ENCODE measurements at places on chromosomes 1 and 21. TPM values are rescaled to one million over a fixed set of nuclear protein-coding genes. Genes with fewer than 3 reads are reported as not detected.
A peak's percentile ranks its signal among the peaks of the same experiment; 100 is the strongest.

- H3K36me3 ChIP-seq = no peaks in the 10 kb centered on the region
- DNase-seq = no peak
- H3K4me1 ChIP-seq = no peaks in the 10 kb centered on the region
- no peak overlapping the region for H3K27ac ChIP-seq
- no peak overlapping the region for H3K4me3 ChIP-seq
- no peaks in the 10 kb centered on the region for H3K27me3 ChIP-seq
These were observed 19.3 kb upstream of the GRHL3 start for GRCh38 chr1:24299901-24300300.

DNA sequence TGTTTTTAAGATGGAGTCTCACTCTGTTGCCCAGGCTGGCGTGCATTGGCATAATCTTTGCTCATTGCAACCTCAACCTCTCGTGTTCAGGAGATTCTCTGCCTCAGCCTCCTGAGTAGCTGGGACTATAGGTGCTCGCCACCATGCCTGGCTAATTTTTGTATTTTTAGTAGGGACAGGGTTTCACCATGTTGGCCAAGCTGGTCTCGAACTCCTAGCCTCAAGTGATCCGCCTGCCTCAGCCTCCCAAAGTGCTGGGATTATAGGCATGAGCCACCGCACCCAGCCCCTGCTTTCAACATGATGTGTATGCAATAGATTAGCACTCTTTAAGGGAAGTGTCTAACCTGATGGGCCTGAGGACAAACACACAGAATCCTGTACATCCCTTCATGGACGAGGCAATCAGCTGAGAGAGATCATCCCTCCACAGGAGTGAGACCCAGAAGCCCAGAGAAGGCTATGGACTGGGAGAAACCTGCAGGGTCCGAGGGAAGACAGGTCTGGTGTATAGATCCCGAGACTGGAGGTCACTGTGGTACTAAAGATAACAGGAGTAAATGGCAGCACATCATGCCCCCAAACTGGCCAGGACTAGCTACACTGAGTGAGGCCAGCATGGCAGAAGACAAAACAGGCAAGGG lies 5.6 kb upstream of the DEGS1 start:
- no peak for DNase-seq
- no peaks in the 10 kb centered on the region for H3K4me1 ChIP-seq
- H3K27me3 ChIP-seq = no peaks in the 10 kb centered on the region
- H3K4me3 ChIP-seq = no peak overlapping the region
- no peaks in the 10 kb centered on the region for H3K36me3 ChIP-seq

DNA sequence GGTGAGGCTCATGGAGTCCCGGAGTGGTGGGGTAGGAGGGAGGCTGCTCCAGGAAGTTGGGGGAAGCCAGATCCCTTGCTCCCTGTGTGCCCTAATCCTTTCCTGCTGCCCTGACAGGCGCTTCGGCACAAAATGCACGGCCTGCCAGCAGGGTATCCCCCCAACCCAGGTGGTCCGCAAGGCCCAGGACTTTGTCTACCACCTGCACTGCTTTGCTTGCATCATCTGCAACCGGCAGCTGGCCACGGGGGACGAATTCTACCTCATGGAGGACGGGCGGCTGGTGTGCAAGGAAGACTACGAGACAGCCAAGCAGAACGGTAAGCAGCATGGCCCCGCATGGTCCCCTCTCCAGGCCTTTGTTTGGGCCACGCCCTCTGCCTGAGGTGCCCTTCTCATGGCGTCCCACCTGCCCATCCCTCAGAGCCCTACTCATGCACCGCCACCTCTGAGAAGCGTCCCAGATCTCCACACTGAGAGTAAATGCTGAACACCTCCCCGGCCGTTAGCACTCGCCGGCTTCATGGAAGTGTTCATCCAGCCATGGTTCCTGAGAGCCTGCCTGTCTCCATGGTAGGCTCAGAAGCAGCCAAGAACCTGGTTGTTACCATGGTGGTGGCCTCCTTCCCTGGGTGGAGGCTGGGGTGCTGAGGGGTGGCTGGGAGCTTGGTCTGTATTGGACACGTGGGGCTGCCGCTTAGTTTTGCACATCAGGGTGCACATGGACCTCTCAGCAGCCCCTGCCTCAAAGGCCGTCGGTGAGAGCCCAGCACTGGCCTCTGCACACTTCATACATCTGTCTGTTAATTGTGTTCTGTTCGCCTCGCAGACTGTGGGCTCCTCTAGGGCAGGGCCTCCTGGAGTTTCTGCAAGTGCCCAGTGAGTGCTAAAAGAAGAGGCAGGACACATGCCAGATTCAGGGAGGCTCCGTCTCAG lies 36.5 kb downstream of the LHX4 start:
- no peak for DNase-seq
- no peaks in the 10 kb centered on the region for H3K27me3 ChIP-seq
- H3K4me1 ChIP-seq = no peaks in the 10 kb centered on the region
- no peaks in the 10 kb centered on the region for H3K36me3 ChIP-seq
- no peak overlapping the region for H3K4me3 ChIP-seq
- no peak overlapping the region for H3K27ac ChIP-seq

DNA sequence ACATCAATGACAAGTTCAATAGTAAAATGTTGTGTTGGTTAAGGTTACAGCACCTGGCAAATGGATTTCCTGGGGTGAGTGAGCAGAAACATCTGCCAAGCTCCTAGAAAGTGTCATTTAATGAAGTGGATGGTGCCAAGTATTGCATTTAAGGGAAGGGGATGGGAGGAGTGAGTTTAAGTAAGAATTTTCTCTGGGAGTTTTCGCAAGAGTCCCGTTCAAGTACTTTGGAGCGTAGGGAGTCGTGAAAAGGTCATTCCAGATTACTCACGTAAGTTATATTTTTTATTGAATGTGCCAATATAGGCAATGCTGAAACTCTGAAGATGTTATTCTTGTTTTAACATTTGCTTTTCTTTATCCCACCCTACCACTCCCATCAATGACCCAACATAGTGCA lies 117.4 kb upstream of the RAB3GAP2 start:
- H3K4me3 ChIP-seq = no peak overlapping the region
- H3K27me3 ChIP-seq = no peaks in the 10 kb centered on the region
- H3K36me3 ChIP-seq = no peaks in the 10 kb centered on the region
- no peak for DNase-seq
- no peak overlapping the region for H3K27ac ChIP-seq

DNA sequence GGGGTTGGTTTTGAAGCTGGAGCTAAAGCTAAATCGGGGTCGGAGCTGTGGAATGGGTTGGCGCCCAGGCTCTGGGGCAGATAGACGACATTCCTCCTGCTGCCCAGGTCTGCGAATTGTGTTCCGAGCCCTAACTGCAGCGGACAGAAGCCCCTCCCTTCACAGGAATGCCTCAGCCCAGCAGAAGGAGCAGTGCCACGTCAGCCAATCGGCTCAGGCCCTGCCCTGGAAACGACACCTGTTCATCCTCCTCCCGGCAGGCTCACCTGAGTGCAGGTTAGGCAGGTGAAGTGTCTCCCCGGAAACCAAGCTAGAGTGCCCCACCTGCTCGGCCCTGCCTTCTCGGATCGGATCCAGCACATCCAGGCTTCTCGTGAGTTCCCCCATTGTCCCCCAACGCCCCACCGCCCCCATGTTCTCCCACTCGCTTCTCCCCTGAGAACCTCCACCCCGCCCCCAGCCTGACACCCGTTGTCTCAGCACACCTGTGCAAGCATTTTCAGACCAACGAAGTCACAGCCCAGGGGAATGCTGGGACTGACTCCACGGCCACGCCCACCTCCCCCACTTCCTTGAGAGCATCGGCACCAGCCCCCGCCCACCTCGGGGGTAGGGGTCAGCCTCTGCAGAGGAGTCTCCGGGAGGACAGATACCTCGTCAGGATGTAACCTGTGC lies 775 bp downstream of the TMEM125 start:
- H3K4me1 ChIP-seq = peaks cover 10% of the 10 kb centered on the region
- H3K36me3 ChIP-seq = no peaks in the 10 kb centered on the region
- peak; percentile 52 for DNase-seq
- no peak overlapping the region for H3K27ac ChIP-seq

- H3K27ac ChIP-seq = no peak overlapping the region
- no peaks in the 10 kb centered on the region for H3K36me3 ChIP-seq
- DNase-seq = no peak
- no peaks in the 10 kb centered on the region for H3K27me3 ChIP-seq
These were observed 429.0 kb downstream of the NEGR1 start for GRCh38 chr1:71853360-71853759.

GRCh38 chr1:6265151-6265550 lies 4.3 kb upstream of the GPR153 start:
- no peak overlapping the region for H3K27ac ChIP-seq
- no peak overlapping the region for H3K4me3 ChIP-seq
- H3K36me3 ChIP-seq = no peaks in the 10 kb centered on the region
- H3K4me1 ChIP-seq = peaks cover 18% of the 10 kb centered on the region
- H3K27me3 ChIP-seq = no peaks in the 10 kb centered on the region

- peaks cover 16% of the 10 kb centered on the region for H3K36me3 ChIP-seq
- no peak overlapping the region for H3K27ac ChIP-seq
- H3K4me3 ChIP-seq = no peak overlapping the region
- H3K27me3 ChIP-seq = no peaks in the 10 kb centered on the region
- no peak for DNase-seq
These were observed 32.9 kb downstream of the C21orf91 start for GRCh38 chr21:17786071-17786850.

GRCh38 chr1:1400576-1401456 lies 1.7 kb upstream of the CCNL2 start:
- no peak for DNase-seq
- peak overlapping the region; percentile 66 for H3K27ac ChIP-seq
- no peaks in the 10 kb centered on the region for H3K27me3 ChIP-seq
- H3K4me3 ChIP-seq = peak overlapping the region; percentile 91

Gene HS2ST1
- total RNA-seq = 19.0 TPM

Gene CFHR3
- total RNA-seq = 0.07 TPM

Gene FCN3
- 3.6 TPM for total RNA-seq

Gene AMY1C
- 0.12 TPM for total RNA-seq

Gene RXFP4
- 0.33 TPM for total RNA-seq

Gene NSUN4
- total RNA-seq = 9.5 TPM

Data from cardiac muscle cell (in vitro differentiated cells and primary cell).